Skeletal muscle cell (primary cell): ENCODE measurements at places on chromosomes 13 and 19.

- DNase-seq: no peak
These were observed 80.5 kb upstream of the VSTM2B start for GRCh38 chr19:29445246-29445645.

- no peak for DNase-seq
These were observed 462.1 kb downstream of the OLFM4 start for GRCh38 chr13:53490752-53491151.

DNA sequence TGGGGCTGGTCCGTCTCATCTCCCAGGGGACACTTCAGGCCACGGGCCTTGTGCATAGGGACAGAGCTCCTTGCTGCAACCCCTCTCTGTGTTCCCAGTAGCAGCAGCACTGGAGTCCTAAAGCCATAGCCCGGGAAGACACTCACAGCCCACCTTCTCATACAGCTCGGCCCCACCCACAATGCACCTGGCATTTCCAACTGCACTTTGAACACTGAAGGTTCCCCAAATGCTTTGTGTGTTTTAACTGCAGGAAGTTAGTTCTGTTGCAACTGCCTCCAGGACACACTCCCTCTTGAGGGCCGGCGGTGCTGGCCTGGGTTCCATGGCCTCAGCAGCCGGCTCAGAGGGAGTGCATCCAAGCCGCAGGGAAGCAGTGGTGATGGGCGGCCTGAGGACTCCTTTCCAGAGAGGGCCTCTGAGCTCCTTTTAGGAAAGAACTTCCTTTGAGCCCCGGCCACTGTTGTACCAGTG is 22.7 kb upstream of the TMEM255B start:
- no peak for DNase-seq

GRCh38 chr13:58908019-58908679 is 1255.6 kb downstream of the DIAPH3 start:
- no peak for DNase-seq

- no peak for DNase-seq
These were observed 594 bp downstream of the URI1 start for GRCh38 chr19:29942404-29943261.

DNA sequence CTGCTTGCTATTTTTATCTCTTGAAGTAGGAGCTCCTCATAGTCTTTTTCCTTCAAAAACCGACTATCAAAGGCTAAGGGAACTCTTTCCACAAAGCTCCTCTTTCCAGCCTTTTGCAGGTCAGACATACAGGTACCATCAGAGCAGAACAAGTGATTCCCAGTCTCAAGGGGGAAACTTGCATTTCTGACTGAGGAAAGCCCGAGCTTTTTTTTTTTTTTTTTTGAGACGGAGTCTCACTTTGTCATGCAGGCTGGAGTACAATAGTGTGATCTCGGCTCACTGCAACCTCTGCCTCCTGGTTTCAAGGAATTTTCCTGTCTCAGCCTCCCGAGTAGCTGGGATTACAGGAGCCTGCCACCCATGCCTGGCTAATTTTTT is 32.0 kb downstream of the RUBCNL start:
- DNase-seq: no peak

GRCh38 chr19:4327252-4327876 is 11.3 kb downstream of the STAP2 start:
- DNase-seq: no peak

- DNase-seq: peak; percentile 96
These were observed 90.5 kb downstream of the STARD13 start for GRCh38 chr13:33194820-33195692.

GRCh38 chr19:10133596-10133995 is 13.9 kb upstream of the EIF3G start:
- no peak for DNase-seq

DNA sequence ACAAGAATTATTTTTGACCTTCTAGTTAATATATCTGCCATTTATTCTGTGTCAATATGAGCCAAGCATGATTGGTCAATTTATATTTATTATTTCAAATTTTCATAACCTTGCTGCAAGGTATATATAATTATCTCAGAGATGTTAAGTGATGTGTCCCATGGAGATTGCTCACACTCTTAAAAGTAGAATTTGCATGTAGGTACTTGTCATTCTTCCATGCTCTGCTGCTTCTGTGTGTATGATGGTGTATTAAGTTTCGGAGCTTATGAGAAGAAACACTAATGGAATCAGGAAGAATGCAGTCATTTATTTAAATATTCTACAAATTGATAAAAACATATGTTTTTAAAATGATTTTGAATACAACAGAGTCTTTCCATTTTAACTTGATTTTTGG is 586.8 kb upstream of the MIR17HG start:
- DNase-seq: no peak

DNA sequence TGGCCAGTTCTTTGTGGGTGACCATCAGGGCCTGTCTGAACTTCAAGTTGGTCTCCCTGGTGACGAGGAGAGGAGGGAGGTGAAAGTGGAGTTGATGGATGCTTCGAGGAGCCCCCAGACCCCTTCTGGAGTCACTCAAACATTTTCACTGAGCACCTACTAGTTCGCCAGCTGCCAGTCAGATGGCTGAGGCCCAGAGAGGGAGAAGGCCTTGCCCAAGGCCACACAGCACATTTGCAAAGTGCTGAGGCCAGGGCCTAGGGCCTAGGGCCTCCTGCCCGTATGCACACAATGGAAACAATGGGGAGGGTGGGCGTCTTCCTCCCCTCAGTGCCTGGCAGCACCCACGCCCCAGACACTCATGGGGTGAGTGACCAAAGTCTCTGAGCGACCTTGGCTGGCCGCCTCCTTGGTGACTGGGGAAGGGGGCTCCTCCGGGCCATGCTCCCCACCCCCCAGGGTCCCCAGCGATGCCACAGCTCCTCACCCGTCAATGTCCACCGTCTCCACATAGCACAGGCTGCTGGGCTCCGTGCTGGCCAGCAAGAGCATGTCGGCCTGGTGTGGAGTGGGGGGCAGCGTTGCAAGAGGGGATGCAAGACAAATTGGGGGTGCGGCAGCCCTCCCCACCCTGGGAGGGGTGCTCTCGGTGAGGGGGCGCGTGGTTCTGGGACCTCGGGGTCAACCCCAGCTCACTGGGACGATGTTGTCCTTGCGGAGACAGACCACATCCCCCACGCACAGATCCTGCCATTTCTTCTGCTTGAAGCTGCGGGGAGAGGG is 6.5 kb downstream of the ATP8B3 start:
- DNase-seq: no peak

DNA sequence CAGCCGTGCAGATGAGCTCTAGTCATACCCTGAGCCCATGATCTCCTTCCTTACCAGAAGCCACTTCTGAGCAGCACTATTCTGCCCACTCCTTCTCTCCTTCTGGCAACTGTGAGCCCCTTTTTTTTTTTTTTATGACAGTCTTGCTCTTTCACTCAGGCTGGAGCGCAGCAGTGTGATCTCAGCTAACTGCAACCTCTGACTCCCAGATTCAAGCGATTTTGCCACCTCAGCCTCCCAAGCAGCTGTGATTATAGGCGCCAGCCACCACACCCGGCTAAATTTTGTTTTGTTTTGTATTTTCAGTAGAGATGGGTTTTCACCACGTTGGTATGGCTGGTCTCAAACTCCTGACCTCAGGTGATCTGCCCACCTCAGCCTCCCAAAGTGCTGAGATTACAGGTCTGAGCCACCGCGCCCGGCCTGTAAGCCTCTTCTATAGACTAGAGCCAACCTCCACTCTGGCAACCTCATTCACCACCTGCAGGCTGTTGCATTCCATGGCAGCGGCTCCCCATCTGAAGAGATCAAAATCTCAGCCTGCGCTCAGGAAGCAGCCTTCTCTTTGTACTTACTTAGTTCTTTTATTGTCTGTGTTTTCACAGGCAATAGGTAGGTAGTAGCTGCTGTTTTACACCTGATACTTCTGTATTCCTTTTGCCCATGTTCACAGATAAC is 34.8 kb upstream of the NDFIP2 start:
- DNase-seq: no peak

DNA sequence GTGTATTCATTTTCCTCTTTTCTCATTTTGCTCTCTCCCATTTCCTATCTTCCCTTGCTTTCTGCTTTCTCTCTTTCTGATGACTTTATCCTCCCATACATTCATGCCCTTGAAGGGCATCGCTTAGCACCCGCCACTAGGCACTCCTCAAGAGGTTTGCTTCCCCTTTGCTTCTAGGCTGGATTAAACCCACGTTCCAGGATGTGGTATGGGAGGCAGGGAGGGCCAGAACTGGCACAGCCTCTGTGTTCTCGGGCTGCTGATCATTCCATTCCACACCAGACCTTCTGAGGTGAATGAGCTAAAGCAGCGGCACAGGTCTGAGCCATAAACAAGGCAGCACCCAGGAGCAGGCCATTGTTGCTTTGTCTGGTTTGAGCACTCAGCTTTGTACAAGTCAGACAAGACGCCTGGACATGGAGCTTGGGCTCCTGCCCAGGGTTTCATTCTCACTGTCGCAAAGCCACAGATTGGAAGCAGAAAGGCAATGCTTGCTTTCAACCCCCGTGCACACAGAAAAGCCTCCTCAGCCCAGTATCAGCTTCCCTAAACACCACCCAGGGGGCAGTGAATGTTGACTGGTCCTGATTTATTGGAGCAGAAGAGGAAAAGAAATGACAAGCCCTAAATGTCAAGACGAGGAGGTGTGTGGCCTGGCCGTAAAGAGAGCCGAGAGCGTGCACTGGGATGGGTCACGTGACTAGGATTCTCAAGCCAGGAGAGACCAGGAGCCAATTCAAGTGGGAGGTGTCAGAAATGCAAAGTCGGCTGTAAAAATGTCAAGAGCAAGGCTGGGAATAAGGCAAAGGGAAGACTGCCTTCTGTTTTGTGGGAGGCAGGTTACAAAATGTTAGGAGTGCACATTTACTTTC is 218.0 kb upstream of the SERP2 start:
- DNase-seq: no peak

DNA sequence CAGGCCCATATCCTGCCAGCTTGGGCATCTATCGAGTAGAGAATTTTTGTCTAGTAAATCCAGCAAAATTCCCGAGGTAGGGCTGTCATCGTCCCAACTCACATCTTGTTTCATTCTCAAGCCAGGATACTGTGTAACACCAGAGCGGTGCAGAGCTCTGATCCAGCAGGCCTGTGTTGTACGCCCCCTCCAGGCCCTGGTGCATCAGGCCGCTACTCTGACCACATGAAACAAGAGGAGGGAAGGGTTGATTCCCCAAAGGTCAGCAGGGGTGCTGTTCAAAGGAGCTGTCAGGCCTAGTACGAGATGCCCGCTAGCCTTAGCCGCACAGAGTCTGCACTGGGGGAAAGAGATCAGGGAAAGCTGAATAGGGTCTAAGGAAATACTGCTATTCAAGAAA is 276.0 kb downstream of the SLC7A1 start:
- DNase-seq: no peak

- no peak for DNase-seq
These were observed 1.1 kb upstream of the LSR start for GRCh38 chr19:35247526-35248309.

DNA sequence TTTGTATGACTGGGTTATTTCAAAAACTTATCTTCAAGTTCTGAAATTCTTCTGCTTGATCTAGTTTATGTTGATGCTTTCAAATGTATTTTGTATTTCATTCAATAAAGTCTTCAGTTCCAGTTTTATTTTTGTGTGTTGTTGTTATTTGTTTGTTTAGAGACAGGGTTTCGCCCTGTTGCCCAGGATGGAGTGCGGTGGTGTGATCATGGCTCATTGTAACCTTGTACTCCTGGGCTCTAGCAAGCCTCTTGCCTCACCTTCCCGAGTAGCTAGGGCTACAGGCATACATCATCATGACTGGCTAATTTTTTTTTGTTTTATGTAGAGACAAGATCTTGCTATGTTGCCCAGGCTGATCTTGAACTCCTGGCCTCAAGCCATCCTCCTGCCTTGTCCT is 40.3 kb upstream of the ARHGEF7 start:
- no peak for DNase-seq

GRCh38 chr13:30413842-30414241 is 8.5 kb upstream of the UBE2L5 start:
- DNase-seq: no peak

- DNase-seq: no peak
These were observed 13.6 kb upstream of the EPSTI1 start for GRCh38 chr13:43005460-43006236.

DNA sequence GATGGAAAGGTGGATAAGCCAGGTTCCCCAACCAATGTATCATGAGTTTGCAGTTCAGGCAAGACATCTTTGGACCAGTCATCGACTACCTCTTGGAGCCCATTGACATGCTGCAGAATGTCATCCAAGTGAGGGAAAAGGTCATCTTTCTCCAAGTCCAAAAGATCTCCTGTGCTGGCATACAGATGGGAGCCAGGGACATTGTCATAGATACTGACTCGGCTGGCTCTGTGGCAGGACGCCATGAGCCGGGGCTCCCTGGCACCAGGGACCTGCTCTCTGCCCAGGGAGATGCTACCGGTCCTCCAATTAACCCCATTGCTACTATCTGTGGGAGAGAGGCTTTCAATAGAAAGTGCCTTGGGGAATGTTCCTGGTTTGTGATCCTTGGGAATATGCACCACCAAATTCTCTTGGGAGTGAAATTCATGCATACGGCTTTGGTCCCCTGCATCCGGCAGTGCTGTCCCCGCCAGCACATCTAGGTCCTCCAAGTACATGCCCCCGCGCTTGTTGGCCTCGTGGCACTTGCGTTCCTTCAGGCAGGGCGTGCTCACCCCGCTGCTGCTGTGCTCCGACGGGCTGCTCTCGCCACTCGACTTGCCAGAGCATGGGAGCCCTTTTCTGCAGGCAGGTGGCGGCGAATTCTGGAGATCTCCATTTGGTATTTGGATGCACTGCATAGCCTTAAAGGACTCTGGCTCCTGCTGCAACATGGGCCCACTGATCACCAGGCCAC is 113.0 kb downstream of the KL start:
- DNase-seq: no peak

DNA sequence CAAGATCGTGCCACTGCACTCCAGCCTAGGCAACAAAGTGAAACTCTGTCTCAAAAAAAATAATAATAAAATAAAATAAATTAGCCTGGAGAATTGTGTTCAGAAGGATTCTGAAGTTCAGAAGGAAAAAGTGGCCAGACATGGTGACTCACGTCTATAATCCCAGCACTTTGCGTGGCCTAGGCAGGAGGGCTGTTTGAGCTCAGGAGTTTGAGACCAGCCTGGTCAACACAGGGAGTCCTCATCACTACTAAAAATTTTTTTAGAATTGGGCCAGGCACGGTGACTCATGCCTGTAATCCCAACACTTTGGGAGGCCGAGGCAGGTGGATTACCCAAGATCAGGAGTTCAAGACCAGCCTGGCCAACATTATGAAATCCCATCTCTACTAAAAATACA is 6.0 kb downstream of the RDH8 start:
- DNase-seq: no peak

GRCh38 chr19:35607661-35608060 is 4.9 kb upstream of the HAUS5 start:
- DNase-seq: no peak

GRCh38 chr13:73993661-73994060 is 140.5 kb downstream of the KLF12 start:
- DNase-seq: no peak

DNA sequence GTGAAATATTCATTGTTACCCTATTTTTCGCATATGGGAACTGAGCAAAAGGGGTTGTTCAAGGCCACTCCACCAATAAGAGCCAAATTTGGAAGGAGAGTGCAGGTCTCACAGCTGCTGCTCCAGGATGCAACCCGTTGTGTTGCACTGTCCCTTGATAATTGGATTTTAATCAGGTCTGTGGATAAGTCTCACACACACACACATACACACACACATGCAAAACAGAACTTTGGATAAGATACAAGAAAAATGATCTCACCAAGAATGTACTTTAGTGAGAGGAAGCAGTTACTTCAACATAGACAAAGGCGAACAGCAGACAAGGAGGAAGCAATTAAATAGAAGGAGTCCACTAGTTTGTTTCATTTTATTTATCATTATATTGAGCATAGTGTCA is 127.3 kb upstream of the EDNRB start:
- DNase-seq: no peak

- DNase-seq: peak; percentile 94
These were observed 12.6 kb upstream of the METTL21C start for GRCh38 chr13:102707467-102707866.

- no peak for DNase-seq
These were observed 6.2 kb upstream of the PTBP1 start for GRCh38 chr19:791007-791566.
